ENCODE measurements at places on chromosomes 7 and 10.

- no peak for DNase-seq
Measured at GRCh38 chr7:102292813-102293798, 6.4 kb downstream of the SH2B2 start.

GRCh38 chr10:124219062-124219461 lies 125.7 kb upstream of the CHST15 start:
- no peak for DNase-seq

DNA sequence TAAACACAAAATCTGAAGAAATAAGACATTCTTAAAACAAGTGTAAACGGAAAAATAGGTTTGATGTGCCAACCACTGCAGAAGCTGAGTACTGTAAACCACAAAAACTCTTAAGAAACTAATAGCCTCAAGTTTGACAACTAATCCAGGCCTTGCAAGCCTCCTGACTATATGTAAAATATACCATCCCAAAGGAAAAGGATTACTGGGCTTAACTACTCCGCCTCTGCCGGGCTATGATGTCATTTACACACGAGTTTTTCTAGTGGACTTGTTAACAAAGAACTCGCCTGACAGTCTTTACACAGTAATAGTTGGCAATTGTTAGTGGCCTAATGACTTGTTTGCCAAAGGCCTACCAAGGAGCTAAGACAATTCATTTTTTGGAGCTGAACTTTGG lies 2.1 kb downstream of the KIF5B start:
- DNase-seq, result no peak

- no peak for DNase-seq
Measured at GRCh38 chr10:91705948-91706670, 73.2 kb upstream of the PPP1R3C start.

DNA sequence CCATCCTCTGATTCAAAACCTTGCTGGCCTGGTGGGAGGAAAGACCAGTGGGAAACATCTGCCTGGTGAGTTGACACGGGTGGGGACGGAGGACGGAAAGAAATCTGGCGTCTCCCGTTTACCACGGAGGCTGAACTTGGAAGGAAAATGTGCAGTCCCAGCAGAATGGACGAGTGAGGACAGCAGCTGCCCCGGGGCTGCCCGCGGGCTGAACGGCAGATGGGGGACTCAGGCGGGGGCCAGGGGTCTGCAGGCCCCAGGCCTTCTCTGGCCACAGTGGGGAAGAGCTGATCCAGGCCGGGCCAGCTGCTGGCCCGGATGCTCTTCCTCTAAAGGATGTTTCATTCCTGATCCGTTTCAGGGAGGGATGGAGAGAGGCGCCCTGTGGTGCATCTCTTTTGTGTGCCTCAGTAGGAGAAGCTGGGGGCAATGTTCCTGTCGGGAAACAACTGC lies 147.5 kb upstream of the CHST15 start:
- DNase-seq, result no peak

DNA sequence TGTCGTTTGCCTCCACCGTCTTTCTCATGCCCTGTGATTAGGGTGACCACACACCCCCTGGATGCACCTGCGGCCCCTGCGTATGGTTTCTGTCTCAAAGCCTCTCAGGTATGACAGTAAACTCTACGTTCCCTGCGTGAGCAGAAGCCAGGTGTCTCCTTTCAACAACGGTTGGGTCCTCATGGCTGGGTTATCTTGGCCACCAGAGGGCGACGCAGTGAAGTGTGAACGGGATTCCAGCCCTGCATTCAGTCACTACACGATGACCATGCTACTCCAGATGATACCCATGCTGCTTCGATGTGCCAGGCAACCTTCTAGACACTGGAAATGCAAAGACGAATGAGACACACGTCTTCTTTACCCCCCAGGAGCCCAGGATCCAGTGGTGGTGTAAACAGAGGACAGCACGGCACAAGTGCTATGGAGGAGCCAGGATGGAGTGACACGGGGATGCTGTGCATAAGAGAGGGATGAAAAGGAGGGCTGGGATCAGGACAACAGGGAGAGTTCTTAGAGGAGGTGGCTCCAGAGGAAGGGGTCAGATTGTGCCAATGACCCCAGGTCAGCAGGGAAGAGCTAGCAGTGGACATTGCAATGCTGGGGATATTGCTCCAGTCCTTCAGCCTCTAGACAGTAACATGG lies 228.1 kb upstream of the PFKP start:
- peak; percentile 72 for DNase-seq

- no peak for DNase-seq
Measured at GRCh38 chr7:106514881-106515280, 146.1 kb downstream of the CCDC71L start.

DNA sequence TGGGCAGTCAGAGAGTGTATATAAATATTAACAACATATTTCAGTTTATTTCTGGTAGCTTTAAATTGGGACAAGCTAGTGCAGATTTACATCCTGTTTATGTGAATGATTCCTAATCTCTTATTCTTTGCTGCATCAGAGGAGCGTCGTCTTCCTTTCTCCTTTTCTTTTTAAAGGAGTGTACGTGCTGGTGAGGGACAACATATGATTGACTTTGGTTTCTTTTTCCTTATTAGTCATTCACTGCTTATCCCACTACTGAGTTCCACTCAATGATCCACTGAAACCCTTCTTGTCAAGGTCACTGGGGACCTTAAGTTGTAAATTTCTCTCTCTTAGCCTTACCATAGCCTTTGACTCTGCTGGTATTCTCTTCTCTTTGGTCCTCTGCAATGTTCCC lies 116.3 kb downstream of the EXOC4 start:
- DNase-seq, result no peak

DNA sequence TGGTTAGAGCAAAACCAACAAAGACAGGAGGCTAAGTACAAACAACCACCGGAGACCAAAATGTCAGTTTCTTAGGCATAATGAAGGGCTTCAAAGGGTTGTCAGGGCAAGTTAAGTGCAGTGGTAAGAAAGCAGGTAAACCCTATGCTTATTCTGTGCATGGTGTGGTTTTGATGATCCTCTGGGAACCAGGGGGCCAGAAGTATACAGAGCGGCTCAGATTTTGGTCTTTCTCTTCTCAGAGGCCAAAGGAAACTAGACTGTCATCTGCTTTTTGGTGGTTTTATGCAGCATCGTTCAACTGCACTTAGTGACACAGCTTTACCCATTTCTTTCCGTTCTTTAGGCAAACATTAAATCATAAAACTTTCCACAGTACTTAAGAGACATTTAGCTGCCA lies 332.7 kb upstream of the CELF2 start:
- DNase-seq, result no peak

DNA sequence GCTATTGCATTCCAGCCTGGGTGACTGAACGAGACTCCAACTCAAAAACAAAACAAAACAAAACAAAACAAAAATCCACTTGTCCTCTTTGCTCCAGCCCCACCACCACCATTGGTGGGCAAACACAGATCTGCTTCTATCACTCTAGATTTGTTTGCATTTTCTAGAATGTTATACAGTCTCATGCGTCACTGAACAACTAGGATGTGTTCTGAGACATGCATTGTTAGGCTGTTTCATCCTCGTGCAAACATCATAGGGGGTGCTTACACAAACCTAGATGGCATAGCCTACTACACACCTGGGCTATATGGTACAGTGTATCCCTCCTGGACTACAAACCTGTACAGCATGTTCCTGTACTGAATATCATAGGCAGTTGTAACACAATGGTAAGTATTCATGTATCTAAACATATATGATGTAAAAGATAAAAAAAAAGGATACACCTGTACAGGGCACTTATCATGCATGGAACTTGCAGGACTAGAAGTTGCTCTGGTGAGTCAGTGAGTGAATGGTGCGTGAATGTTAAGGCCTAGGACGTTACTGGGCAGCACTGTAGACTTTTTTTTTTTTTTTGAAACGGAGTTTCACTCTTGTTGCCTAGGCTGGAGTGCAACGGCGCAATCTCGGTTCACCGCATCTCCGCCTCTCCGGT lies 45.3 kb downstream of the BTBD16 start:
- no peak for DNase-seq
